ENCODE measurements at places on chromosomes 3 and 15.
A peak's percentile ranks its signal among the peaks of the same experiment; 100 is the strongest.

GRCh38 chr3:153749070-153749610 lies 372.1 kb upstream of the ARHGEF26 start:
- DNase-seq = no peak

GRCh38 chr3:12178091-12178820 lies 19.5 kb upstream of the TIMP4 start:
- no peak for DNase-seq

- no peak for DNase-seq
Observed at GRCh38 chr15:42576776-42577175, 1.4 kb downstream of the STARD9 start.

GRCh38 chr3:134775831-134776230 lies 19.2 kb upstream of the EPHB1 start:
- DNase-seq = no peak

GRCh38 chr15:47721676-47722075 lies 4.4 kb downstream of the SEMA6D start:
- no peak for DNase-seq

DNA sequence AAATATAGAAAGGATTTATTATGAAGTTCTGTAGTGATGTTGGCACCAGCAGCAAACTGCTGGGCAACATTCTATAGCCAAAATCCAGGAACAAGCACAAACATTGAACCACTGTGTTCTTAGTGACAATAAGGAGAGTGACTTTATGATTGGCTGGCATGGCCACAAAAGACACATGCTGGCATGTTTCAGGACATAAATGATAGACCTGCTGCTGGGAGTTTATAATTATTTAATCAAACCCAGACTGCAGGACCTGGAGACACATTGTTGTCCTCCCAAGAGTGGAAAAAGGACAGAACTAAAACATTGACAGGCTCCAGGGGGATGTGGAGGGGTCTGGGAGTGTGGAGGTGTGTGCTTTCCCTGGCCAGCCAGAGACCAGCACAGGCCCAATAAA lies 255.3 kb upstream of the LRTM1 start:
- no peak for DNase-seq

DNA sequence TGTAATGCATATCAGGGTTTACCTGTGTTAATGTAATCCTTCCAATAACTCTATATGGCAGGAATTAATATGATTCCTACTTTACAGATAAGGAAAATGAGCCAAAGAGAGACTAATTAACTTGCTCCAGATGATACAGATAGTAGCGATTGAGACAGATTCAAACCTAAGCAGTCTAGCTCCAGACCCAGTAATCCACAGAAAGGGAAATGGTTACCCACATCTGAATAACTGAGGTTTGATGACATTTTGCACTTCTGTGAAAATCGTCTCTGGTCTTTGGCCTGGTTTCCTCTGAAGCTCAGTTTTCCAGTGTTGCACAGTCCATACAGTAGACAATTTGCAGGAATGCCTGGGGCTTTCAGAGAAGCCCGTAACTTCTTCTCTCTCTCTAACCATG lies 177.1 kb upstream of the UMPS start:
- DNase-seq = no peak

GRCh38 chr15:72856549-72857040 lies 73.0 kb upstream of the ADPGK start:
- DNase-seq = no peak

DNA sequence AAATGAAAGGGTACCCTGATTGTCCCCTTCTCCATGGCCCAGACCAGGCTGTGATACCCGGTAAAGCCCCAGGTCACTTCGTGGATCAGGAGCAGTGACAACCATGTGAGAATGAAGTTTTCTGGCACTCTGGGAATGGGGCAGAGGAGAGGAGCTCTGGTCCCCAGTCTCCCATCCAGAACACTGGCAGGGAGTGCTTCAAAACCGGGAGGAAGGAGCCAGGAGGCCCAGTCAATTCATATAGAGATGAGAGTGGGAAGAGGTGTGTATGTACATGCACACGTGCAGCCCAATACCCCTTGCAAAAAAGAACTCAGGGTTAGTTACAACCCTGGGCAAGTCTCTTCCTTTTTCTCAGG lies 101.4 kb upstream of the TLE3 start:
- no peak for DNase-seq

- DNase-seq = no peak
Observed at GRCh38 chr3:103494011-103494410, 1059.2 kb downstream of the ZPLD1 start.

GRCh38 chr3:189580190-189580589 lies 51.0 kb upstream of the TP63 start:
- DNase-seq = no peak

GRCh38 chr15:48806151-48806550 lies 4.7 kb downstream of the CEP152 start:
- no peak for DNase-seq

DNA sequence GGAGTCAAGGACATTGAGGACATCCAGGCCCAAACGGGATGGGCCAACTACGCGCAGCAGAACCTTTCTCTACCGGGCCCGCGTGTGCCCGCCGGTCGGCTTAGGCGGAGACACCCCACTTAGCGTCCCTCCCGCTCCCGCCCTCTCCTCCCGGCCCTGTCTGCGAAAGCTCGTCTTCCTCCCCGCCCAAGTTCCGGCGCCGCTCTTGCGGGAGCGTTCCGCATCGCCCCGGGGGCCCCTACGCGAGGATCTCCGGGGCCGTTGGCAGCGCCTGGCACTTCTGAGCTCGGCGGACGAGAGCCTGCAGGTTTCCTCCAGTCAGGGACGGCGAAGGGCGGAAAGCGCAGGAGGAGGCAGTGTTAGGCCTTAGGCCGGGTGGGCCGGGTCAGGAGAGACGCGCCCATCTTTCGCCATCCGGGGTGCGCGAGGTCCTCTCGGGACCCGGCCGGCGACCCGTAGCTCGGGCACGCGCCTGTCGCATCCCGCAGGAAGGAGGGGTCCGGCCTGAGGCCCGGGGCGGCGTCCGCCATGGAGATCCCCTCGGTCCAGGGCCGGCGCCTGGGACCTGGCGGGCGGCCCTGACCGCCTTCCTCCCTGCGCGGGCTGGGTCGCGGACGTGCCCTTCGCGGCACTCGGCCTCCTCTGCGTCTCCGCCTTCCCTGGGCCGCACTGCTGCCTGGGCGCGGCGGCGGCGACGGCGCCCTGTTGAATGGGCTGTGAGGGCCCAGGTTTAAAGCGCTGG lies at the start of gene FEM1B:
Gene FEM1B, plus strand, starts transcription at position 143 of the 742 bp plus-strand sequence. CDS start 673 bp downstream, outside the sequence.
- peak; percentile 68 for DNase-seq

- no peak for DNase-seq
Observed at GRCh38 chr15:75052972-75053747, 29.8 kb downstream of the PPCDC start.

DNA sequence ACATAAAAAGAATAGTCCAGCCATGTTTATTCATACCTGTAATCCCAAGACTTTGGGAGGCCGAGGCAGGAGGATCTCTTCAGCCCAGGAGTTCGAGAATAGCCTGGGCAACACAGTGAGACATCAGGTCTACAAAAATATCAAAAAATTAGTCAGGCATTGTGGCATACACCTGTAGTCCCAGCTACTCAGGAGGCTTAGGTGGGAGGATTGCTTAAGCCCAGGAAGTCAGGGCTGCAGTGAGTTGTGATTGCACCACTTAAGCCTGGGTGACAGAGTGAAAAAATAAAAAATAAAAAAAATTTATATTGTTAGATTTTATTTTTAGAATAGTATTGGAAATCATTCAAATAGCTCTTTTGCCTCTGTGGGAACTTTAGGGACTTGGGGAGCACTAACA lies 12.8 kb upstream of the TM4SF1 start:
- DNase-seq = no peak

- DNase-seq = no peak
Observed at GRCh38 chr3:168862466-168862865, 766.7 kb upstream of the GOLIM4 start.

All from GM12878 (cell line).